NCI-H1105 treated with DMSO at 0.1 percent for 48 hours (cell line): ENCODE measurements at places on chromosomes 13 and 19.
A peak's percentile ranks its signal among the peaks of the same experiment; 100 is the strongest.

DNA sequence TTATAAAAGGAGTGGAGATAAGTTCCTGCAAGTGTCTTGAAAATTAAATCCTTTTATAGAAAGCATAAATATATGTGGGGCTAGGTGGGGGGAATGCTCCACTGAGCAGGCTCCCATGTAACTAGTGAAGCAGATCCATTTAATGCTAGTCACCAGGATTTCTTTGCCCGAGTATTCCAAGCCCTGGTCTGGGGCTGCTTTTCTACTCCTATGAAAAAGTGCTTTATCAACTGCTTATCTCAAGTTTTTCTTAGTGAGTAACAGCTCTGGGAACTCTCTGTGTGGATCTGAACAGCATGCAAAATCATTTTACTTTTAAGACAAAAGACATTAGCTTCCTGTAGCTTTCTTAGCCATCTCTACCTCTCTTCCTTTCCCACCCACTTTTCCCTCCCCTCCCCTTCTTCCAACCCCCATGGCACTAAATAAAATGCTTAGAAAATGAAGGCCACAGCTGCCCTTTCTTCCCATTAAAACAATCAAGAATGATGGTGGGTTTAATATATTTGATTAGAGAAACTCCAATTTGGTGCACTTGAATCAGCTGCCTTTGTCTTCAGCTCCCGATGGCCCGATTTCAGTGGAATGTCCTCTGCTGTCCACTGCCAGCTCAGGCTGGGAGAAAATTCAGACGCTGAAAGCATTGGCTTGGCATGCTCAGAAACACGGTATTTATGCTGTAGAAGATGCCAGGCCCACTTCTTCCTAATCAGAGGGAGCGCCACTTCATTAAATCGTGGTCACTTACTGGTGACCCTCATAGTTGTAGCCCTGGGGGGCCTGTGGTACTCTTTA is 475.1 kb downstream of the FOXO1 start:
- no peak for DNase-seq

DNA sequence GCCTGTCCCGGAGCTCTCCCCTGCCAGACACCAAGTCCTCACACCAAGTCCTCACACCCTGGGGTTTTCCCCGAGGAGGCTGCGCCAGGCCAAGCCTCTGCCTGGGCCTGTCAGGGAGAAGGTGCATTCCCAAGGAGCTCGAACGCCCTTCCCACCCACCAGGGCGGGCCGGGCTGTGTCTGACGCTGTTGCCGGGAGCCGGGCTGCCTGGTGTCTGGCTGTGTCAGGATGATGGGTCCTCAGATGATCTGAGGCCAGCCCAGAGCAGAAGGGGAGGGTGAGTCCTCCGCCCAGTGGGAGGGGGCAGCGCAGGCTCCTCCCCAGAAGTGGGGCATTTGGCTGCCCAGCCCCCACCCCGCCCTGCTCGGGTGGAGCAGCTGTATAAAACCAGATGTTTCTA is 2.3 kb upstream of the HAS1 start:
- DNase-seq, result no peak

GRCh38 chr13:109253316-109253715 is 533.1 kb downstream of the IRS2 start:
- no peak for DNase-seq

GRCh38 chr19:17679526-17680229 is 8.5 kb downstream of the UNC13A start:
- no peak for DNase-seq

- DNase-seq, result peak; percentile 1
Measured at GRCh38 chr13:30615866-30616541, 1.7 kb upstream of the USPL1 start.

DNA sequence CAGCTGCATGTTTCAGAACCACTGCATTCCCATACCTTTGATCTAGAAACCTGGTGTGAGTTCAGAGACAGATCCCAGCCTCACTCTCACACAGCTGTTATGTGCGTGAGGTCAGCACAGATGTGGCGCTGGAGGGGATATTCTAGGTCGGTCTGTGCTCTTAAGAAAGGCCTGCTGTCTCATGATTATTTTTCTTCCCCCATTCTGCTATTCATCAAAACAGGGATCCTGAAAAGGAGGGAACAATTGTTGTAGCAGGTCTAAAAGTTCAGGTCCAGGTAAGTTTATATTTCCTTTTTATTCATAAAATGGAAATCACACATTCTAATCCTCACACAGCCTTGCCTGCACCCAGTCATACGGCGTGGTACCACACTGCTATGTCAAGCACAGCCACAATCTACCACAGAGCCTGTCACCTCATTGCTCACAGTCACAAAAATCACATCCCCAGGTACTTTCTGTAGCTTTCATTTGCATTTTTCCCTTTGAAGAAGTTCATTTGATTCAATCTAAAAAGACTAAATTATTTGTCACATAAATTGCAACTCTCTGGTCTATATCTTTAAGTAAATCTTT is 867 bp downstream of the ZNF546 start:
- DNase-seq, result no peak

DNA sequence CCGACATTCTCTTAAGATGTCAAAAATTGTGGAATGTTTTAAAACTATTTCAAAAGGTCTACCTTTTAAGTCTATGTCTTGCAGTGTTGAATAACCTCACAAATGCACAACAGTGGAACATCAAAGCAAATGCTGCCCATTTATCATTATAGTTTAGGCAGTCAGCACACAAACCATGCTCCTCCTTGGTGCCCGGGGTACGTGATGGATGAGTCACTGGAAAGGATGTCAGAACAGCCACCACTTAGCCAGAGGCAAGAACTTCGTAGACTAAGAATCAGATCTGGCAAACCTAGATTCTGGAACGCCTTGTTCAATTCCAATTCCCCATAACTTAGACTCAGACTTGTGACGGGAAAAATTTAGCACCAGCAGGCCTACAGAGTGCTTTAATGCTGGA is 343.6 kb downstream of the FGF9 start:
- no peak for DNase-seq

DNA sequence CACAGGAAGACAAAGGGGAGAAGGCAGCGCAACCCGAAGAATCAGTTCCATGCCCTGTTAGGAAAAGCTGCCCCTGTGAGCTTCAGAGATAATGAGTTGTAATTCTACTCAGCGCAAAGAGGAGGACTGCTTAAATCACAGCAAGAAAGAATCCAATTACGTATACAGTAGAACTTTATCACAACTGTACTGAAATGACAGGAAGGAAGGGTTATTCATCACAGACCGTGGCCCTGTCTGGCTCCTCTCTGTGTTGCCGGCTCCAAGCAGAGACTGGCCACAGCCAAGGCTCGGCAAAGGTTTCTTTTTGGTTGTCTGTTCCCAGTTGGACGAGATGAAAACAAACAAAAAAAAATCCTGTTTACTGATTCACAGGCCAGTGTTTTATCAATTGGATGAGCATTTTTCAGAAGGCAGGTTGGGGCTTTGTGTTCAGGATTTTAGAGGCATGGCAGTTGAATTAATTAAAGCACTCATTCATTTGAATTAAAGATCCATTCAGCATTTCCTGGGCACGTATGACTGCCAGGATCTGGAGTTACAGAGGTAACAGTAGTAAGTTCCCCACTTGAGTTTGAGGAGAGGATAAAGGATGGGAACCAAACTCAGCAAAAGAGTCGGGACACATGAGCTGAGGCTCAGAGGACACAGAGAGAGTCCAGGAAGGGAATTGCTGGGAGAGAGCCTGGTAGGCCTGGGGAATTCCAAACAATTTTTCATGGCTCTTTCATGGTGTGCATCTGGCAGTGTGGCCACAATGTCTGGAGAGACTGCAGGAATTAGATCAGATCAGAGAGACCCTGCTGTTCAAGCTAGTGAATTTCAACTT is 341.0 kb downstream of the DNAJC15 start:
- DNase-seq, result no peak

GRCh38 chr19:37329686-37330085 is 41.2 kb upstream of the ZNF527 start:
- peak; percentile 0 for DNase-seq

DNA sequence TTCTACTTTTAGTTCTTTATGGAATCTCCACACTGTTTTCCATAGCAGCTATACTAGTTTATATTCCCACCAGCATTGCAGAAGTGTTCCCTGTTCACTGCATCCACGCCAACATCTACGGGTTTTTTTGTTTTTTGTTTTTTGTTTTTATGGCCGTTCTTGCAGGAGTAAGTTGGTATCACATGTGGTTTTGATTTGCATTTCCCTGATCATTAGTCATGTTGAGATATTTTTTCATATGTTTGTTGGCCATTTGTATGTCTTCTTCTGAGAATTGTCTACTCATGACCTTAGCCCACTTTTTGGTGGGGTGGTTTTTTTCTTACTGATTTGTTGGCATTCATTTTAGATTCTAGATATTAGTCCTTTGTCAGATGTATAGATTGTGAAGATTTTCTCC is 89.7 kb downstream of the FRY start:
- no peak for DNase-seq

DNA sequence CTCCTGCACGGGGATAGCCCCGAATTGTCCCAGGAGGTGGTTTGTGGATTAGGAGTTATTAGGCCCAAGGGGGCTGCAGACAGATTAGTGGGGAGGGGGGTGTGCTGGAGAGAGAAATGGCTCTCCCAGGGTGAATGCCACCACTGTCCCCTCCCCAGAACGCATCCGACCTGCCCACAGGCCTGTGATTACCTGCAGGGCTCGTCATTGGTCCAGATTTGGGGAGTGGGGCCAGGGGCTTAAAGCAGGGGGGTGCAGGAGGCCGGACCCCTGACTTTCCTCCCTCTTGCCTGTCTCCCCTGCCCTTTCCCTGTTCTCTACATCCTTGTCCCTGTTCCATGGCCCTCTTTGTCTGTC is 1.2 kb downstream of the NRTN start:
- DNase-seq, result no peak

GRCh38 chr19:42316223-42317211 is 3.4 kb downstream of the TMEM145 start:
- DNase-seq, result no peak

DNA sequence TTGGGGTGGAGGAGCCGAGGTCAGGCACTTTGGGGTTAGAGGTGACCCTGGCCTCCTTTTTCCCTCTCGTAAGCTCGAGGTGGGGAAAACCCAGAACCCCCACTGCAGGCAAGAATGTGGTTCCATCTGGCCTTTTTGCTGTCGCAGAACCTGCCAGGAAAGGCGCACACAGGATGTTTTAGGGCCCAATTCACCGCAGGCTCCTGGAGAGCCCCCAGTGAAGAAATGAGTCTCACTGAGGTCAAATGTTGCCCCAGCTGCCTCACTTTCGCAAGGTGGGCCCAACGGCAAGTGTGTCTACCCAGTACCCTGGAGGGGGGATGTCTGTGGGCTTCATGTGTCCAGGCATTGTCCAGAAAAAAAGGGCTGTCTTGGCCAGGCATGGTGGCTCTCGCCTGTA is 61.8 kb downstream of the PEX11G start:
- no peak for DNase-seq

- DNase-seq, result no peak
Measured at GRCh38 chr13:81760316-81760715, 1419.4 kb upstream of the SPRY2 start.

- DNase-seq, result peak; percentile 85
Measured at GRCh38 chr13:107867701-107868661, 347.4 kb downstream of the LIG4 start.

GRCh38 chr19:39052243-39052746 is 19.9 kb upstream of the FBXO27 start:
- DNase-seq, result peak; percentile 27

DNA sequence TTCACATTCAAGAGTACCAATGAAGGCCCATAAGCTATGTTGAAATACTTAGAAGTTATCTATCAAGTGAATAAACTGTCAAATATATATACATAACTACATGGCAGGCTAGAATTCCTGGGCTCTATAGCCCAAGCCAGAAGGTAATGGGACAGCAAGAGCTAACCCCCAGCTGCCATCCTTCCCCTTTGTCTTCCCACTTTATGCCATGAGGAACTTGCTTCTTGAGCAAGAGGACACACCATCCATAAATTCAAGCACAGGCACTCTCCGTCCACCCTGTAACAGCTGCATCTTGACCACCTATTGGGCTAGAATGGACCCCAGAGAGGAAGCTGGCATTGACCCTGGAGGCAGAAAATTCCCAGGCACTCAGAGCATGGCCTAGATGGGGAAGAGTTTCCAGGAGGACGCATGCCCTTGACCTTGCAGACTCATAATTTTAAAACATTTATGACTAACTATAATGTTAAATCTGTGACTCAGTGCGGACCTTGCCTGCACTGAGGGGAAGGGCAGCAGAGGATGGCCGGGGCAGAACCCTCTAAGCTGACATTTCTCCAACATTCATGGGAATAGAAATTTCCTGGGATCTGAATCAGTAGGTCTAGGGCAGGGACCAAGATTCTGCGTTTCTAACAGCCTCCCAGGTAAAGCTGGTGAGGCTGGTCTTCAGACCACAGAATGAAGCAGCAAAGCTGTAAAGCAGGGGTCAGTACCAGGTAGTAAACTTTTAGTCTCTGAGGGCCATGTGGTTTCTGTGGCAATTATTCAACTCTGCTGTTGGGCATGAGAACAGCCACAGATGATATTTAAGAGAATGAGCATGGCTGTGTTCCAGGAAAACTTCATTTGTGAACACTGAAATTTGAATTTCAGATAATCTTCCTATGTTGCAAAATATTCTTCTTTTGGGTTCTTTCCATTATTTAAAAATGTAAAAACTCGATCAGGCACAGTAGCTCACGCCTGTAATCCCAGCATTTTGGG is 71.4 kb upstream of the CLDN10 start:
- no peak for DNase-seq

DNA sequence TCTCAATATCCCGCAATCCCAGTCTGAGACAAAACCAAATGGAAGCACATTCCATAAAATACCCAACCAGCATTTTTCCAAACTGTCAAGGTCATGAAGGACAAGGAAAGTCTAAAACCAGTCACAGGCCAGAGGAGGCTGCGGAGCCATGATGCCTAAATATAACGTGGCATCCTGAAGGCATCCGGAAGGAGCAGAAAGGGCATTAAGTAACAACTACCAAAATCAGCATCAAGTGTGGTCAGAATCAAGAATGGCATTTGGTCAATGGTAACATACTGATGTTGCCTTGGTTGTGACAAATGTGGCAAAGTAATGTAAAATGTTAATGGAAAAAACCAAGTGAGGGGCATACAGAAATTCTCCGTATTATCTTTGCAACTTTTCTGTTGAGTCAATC is 3.5 kb upstream of the ATF5 start:
- no peak for DNase-seq

DNA sequence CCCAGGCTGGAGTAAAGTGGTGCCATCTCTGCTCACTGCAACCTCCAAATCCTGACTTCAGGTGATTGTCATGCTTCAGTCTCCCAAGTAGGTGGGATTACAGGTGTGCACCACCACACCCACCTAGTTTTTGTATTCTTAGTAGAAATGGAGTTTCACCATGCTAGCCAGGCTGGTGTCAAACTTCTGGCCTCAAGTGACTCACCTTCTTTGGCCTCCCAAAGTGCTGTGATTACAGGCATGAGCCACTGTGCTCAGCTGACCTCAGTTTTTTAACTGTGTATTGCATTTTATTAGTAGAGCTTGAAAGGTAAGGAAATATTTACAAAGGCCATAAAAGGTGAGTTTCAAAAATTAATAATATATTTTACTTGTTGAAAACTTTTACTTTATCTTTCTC is 2.3 kb downstream of the ZNF726 start:
- no peak for DNase-seq

- no peak for DNase-seq
Measured at GRCh38 chr13:22275393-22275792, 604.5 kb downstream of the FGF9 start.

GRCh38 chr13:44523146-44524015 is 52.7 kb downstream of the TSC22D1 start:
- DNase-seq, result no peak
